ENCODE measurements at places on chromosomes 1 and 21.
A peak's percentile ranks its signal among the peaks of the same experiment; 100 is the strongest.

- DNase-seq, result no peak
Measured at GRCh38 chr1:185325413-185325812, 8.4 kb upstream of the IVNS1ABP start.

- DNase-seq, result no peak
Measured at GRCh38 chr1:41681331-41682098, 197.0 kb upstream of the EDN2 start.

DNA sequence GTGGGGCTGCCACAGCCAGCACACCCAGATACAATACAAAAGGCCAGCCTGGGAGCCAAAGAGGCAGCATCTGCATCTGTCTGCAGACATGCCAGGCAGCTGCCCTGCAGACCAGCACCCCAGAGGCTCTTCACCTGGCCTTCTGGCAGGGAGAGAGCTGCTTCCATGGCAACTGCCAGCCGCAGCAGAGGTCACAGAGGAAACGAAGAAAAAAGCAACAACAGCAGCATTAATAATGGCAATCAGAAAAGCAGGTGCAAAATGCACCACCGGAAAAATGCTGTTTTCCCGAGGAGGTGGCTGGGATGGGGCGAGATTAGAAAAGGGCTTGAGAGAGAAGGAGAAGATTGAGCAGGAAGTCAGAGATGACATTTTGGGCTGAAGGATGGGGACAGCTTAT, 309.5 kb downstream of the PCP4 start:
- no peak for DNase-seq

GRCh38 chr1:51750218-51750617, 128.3 kb downstream of the NRDC start:
- no peak for DNase-seq

DNA sequence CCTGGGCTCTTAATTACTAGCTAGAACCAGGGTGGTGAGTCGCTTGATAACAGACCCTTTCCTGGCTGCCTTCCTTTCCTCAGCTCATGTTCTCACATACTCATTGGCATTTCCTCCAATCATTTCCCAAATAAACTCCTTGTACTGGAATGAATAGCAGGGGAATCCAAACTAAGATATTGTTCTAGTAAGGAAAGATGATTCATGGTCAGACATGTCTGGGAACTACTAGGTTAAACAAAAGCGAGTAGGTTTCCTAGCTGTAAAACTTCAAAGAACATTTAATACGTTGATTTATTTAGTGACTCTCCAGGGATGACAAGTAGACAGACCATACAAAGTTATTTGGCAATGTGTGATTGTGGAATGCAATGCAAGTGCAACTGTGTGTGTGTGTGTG, 121.2 kb upstream of the KCNJ6 start:
- no peak for DNase-seq

- no peak for DNase-seq
Measured at GRCh38 chr21:34018185-34018584, 55.2 kb upstream of the MRPS6 start.

DNA sequence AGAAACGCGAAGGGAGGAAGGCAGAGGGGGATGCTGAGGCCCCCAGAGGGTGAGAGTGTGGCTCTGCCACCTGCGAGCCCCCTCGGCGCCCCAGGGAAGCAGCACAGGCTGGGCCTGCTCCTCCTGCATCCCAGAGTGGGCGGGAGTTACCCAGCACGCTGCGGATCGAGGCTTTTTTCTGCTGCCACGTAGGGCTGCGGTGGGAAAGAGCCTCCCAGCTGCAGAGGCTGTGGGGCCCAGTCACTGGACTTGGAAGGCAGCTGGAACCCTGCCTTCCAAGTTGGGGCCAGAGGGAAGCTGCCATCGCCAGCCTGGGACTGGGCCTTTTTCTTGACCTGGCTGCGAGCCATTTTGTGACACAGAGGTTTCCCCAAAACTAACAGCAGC, 2.3 kb upstream of the GRIK3 start:
- DNase-seq, result no peak

- no peak for DNase-seq
Measured at GRCh38 chr21:25496825-25497482, 110.3 kb downstream of the MRPL39 start.

GRCh38 chr1:24961334-24961733, 31.3 kb upstream of the RUNX3 start:
- no peak for DNase-seq

GRCh38 chr1:6948416-6948815, 163.2 kb downstream of the CAMTA1 start:
- DNase-seq, result no peak

GRCh38 chr1:107883562-107883961, 81.4 kb downstream of the VAV3 start:
- no peak for DNase-seq

- DNase-seq, result no peak
Measured at GRCh38 chr21:18369115-18369514, 34.5 kb downstream of the TMPRSS15 start.

GRCh38 chr1:15966081-15966955, 9.6 kb downstream of the ZBTB17 start:
- peak; percentile 65 for DNase-seq

DNA sequence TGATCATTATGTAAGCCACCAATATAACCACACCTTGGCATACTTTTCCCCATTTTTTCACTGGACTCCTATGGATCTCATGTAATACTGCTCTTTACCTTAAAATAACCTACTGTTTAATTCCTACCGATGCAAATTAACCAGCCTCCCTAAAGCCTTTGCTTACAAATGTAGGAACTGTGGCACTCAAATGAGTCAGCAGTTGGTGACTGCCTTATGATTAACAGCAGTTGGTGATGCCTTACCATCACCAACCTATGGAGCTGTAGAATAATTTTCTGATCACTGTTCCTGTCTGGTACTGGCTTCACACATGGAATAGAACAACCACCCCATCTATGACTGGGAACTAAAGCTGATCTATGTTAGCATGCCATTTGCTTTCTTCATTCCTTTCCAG, 7.8 kb upstream of the NUDT17 start:
- DNase-seq, result no peak

Data from activated T-helper 1 cell treated with anti-CD3 and anti-CD28 coated beads, Interleukin-2, amount 50 U/mL, for 16 hours (primary cell).